ENCODE measurements at places on chromosomes 2 and 18.

DNA sequence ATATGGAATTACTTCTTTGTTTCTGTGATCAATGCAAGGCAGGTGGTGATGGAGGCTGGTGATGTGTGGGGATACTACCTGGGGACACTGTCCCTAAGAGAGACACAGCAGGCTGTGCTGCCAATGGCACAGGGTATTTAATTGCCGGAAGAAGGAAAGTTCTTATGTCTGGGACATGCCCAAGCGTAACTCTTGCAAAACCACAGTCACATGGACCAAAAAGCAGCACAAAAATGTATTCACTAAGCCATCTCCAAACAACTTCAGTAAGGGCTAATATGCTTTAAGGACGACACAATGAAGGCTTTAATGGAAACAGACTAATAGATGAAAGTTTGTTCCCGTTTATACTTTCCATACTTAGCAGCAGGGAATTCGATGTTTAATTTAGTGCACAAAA lies 49.7 kb upstream of the AP1S3 start:
- DNase-seq: peak; percentile 63

DNA sequence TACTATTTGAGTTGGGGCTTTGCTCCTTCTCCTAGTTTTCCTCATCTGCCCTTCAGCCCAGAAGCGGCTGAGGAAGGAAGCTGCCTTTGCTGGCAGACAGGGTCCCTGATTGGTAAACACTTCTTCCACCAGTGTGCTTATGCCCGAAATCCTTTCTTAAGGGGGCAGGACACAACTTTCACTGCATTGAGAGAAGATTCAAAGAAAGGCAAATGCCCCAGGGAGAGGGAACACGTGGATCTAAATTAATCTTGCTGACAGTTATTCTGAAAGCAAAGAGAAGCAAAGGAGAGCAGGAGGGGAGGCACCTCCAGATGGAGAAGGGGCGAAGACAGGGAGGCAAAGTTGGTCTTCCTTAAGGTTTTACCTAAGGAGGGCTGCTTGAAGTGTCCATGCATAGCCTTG lies 92.1 kb upstream of the EFEMP1 start:
- DNase-seq: no peak

- no peak for DNase-seq
Observed at GRCh38 chr2:36389091-36389564, 33.5 kb downstream of the CRIM1 start.

DNA sequence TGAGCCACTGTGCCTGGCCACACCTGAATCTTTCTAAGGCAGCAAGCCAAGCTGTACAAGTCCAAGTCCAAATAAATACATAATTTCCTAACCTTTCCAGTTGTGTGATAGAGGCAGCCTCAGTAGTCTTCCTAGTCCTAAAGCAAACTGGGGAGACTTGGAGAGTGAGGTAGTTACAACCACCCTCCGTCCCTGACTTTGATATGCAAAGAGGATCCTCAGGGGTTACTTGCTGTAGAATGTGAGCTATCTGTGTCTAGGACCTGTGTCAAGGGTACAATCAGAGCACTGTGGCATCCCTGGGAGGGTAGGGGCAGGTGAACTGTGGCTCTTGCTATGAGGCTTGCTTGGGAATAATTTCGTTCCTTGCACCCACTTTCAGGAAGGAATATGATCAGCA lies 28.3 kb upstream of the KCNG3 start:
- DNase-seq: no peak

DNA sequence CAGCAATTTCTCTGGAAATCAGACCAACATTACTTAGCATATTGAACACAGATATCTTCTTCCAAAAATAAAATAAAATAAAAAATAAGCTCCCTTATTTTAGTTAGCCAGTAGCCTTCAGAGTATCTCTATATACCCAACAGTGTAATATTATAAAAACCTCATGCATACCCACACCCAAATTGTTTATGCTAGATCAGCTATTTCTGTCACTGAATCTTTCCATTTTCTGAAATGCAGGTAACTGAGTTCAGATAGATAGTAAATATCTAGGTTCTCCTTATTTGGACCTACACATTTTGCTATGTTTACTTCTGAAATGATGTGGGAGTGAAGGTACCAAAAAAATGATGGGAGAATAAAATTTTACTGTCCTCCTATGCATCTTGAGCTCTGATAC lies 39.9 kb downstream of the TTC21B start:
- DNase-seq: peak; percentile 6

- DNase-seq: no peak
Observed at GRCh38 chr2:191895743-191896142, 48.9 kb upstream of the CAVIN2 start.

GRCh38 chr18:76323891-76324290 lies 171.2 kb downstream of the ZNF516 start:
- DNase-seq: no peak

GRCh38 chr2:28683100-28683706 lies 68.4 kb upstream of the PPP1CB start:
- DNase-seq: no peak

DNA sequence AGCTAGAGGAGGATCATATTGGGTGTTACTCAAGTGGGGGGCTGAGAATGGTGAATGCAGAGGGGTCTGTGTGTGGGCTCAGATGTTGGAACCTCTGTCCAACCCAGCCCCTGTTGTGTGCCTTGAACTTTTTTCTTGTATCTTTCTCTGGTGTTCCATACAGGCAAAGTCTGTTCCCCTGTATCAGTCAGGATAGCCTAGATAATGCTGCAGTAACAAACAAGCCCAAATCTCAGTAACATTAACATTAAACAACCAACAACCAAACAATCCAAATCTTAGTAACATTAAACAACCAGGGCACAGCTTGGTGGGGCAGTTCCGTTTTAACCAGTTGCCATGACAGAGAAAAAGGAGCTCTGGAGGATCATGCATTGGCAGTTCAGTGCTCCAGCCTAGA lies 103.7 kb downstream of the CTIF start:
- no peak for DNase-seq

GRCh38 chr2:231294571-231295362 lies 96.3 kb downstream of the ARMC9 start:
- DNase-seq: peak; percentile 44

DNA sequence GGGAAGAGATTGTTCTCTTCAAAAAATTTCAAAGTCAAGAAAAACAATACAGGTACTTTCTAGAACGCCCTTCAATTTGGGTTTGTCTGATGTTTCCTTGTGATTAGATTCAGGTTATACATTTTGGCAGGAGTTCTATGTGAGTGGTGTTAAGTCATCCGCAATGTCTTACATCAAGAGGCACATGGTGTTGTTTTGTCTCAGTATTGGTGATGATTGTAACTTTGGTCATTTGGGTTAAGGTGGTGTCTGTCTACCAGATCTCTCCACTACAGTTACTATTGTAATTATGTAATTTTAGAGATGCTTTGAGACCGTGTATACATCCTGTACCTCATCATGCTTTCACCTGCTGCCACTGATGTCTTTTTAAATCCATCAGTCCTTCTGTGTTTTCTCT lies 60.3 kb downstream of the TET3 start:
- no peak for DNase-seq

DNA sequence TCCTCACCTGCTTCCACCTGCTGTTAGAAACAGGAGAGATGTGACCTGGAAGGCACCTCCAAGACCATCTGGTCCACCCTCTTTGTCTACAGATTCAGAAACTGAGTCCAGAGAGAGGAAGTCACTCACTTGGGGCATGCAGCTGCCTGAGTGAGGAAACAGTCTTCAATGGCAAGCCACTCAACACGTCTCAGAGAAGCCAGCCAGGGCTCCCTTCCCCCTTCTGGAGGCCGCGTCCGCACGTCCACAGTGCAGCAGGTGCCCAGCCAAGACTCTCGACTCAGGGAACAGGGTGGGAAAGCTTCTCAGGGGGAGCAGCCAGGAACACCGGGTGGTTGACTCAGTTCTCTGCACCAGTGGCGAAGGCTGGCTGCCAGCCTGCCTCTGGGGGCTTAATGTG lies 201.7 kb downstream of the BCL11A start:
- no peak for DNase-seq

GRCh38 chr2:224449212-224450147 lies 47.6 kb upstream of the FAM124B start:
- peak; percentile 54 for DNase-seq

GRCh38 chr18:25251068-25251467 lies 100.9 kb downstream of the ZNF521 start:
- no peak for DNase-seq

DNA sequence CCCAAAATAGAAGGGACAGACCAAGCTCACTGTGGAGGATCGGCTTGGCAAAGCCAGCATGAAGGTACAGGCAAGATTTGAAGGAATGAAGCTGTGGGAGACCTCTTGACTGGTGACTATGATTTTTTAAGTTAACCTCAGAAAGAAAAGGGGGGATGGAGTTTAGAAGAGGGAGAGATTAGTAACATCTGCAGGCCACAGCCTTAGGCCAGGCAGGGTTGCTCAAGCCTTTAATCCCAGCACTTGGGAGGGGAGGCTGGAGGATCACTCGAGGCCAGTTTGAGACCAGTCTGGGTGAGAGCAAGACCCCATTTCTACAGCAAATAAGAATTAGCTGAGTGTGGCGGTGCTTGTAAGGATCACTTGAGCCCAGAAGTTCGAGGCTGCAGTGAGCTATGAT lies 46.6 kb downstream of the ZNF532 start:
- no peak for DNase-seq

GRCh38 chr18:2987876-2988790 lies 24.8 kb downstream of the LPIN2 start:
- no peak for DNase-seq

DNA sequence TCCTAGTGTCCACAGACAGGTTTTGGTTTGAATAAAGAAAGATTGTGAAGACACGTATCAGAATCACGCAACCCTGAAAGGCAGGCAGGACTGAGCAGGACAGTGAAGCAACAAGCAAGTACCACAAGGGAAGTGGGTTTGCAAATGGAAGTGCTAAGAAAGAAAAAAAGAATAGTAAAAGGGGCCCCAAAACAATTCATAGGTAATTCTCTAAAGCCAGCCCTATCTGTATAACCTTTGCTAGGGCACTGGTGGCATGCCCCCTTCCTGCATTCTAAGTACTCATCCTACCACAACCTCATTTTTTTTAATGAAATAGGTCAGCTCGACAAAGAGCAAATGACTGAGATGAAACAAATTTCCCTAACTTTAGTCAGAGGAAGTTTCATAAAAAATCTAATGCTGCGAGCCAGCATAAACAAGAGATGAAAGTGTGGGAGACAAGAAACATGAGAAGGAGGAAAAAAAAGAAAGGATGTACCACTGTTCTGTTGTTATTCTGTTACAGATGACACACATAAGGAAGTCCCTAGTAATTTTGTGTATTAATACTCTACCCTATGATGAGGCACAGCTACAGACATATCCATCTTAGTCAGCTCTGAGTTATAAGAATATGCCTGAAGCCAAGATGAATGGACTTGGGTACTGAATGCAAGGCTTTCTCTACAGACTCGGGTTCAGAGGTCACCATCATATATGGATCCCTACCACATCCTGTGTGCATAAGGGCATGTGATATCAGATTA lies 32.2 kb downstream of the IKZF2 start:
- DNase-seq: no peak

DNA sequence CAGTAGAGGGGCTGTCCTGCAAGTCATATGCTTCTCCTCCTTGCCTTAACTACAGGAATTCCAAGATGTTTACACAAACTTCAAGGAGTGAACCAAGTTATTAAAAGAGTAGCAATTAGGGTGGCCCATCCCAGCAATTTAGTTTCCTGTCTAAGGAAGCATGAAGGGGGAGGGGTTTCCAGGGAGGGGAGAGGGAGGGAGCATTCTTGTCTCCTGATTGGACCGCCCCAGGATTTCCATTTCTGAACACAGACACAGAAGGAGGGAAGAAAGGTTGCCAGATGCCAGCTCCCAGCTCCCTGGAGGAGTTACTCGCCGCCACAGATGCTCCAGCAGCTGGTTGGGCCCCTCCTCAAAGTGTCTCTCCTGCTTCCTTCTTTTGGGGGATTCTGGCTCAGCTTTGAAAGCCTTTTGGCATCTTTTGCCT lies 107.6 kb downstream of the TRIB2 start:
- no peak for DNase-seq

Data from suppressor macrophage treated with lipopolysaccharide for 1 hour (primary cell).